ENCODE measurements at places on chromosomes 1 and 21. TPM values are rescaled to one million over a fixed set of nuclear protein-coding genes. Genes with fewer than 3 reads are reported as not detected.
A peak's percentile ranks its signal among the peaks of the same experiment; 100 is the strongest.

The VPS26C gene
- total RNA-seq, result 53.7 TPM

The CNR2 gene
- not detected for total RNA-seq

The VWA1 gene
- total RNA-seq, result 14.4 TPM

The RNU1-4 gene
- total RNA-seq, result under 0.01 TPM

The SH3D21 gene
- total RNA-seq, result 6.4 TPM

The KRTAP13-1 gene
- total RNA-seq, result not detected

DNA sequence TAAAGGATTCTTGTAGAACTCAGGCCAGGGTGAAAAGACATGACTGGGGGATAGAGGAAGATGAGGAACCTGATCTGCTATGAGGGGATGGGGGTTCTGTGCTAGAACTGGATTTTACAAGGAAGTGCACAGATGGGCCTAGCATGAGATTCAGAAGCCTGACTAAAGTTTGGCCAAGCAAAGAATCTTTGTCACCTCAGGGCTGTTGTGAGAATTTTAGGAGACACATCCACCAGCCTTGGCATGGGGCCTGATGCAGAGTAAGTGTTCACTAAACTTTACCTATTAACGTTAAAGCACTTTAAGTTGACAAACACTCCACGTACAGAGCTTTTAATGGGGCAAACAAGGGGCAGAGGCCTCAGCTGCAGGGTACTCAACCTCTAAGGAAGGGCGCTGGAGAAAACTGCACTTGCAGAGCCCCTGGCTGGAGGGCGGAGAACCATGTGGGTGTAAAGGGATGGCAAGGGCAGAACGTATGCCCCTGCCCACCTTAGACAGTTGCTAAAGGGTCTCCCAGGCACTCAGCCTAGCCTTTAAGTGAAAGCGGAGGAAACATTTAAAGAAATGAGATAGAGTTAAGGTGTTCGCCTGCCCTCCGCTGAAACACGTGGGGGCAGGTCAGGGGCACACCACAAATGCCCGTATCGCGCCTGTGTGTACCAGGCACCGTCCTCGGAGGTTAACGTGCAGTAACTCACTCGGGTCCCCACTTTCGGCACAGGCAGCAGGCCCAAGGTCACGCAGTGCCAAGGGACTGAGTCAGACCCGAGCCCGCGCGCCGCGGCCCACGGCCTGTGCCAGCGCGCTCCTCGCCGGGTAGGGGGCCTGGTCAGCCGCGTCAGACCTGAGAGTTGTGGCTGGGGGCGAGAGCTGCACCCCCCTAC is 990 bp upstream of the MRPS6 start:
- DNase-seq, result no peak

- no peak for DNase-seq
These were observed 129.5 kb upstream of the DSCAM start for GRCh38 chr21:40976198-40977109.

DNA sequence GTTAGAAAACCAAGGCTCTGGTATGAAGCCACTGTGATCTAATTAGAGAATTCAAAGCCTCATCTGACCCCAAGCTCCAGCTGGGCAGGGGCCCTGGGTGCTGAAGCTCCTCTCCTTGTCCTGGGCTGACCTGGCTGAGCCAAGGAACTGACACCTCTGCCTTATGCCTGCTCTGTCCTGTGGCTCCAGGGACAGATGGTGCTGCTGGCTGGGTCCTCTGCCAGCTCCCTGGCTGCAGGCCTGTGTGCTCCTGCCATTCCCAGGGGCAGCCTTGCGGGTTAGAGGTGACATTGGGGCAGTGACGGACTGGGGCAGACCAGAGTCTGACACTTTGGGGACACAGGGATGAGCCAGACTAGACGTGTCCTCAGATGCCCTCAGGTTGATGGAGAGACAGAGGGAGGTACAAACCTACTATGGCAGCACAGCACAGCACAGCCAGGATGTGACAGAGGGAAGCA is 11.8 kb downstream of the ACOT11 start:
- no peak for DNase-seq

- DNase-seq, result peak; percentile 25
These were observed 37.9 kb downstream of the WDR3 start for GRCh38 chr1:117967477-117967876.

DNA sequence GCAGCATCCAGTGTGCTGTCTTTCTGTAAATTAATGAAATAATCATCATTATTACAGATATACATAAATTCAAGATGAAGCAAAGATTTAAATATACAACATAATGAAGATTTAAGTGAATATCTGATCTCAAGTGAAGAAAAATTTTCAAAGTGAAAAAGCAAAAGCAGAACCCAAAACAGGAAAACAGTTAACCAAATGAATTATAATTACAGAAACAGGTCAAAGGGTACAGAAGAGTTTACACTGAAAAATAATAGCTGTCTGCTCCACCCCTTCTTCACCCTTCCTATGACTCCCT is 44.8 kb upstream of the GTF2B start:
- no peak for DNase-seq

DNA sequence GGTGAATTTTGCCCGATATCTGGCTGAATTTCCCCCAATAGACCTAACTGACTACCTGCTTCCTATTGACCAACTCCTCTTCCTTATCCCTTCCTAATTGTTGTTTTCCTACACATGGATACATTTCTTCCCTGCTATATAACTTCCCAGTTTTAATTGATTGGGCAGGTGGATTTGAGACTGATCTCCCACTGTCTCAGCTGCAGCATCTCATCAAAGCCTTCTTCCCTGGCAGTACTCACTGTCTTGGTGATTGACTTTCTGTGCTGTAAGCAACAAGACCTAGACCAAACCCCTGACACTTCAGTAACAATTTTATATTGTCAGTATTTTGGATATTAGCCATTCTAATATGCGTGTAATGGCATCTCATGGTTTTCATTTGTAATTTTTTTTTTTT is 11.3 kb upstream of the PLA2G2A start:
- DNase-seq, result no peak

GRCh38 chr1:67792741-67793458 is 40.4 kb downstream of the GNG12 start:
- no peak for DNase-seq

DNA sequence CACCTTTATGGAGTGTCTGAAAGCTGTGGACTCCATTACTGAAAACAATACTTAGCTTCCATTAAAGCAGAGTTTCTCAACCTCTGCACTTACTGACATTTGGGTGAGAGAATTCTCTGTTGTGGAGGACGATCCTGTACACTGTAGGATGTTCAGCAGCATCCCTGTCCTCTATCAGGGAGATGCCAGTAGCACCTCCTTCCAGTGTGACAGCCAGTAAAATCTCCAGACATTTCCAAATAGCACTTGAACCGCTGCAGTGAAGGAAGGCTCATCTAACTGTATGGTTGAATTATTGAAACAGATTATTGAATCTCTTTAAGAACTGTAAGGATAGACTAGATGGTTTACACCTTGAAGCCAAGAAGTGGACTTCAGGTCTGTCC is 3.1 kb downstream of the PRDM2 start:
- no peak for DNase-seq

DNA sequence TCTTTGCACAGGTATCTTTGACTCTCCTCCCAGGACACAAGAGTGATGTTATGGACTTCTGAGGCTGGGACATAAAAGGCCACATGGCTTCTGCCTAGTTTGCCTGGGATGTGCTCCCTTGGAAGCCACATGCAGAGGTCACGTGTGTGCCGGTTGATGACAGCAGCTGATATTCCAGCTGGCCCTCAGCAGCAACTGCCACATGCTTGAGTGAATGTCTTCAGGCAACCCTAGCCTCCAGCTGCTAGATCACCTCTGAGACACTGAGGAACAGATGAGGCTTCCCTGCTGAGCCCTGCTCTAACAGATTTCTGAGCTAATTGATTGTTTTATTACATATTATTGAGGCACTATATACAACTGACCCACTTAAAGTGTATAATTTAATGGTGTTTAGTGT is 11.6 kb upstream of the AKR7A3 start:
- no peak for DNase-seq

GRCh38 chr1:207289756-207290155 is 31.7 kb upstream of the CD55 start:
- no peak for DNase-seq

GRCh38 chr1:179816196-179816960 is 61.2 kb downstream of the TOR1AIP2 start:
- peak; percentile 30 for DNase-seq

DNA sequence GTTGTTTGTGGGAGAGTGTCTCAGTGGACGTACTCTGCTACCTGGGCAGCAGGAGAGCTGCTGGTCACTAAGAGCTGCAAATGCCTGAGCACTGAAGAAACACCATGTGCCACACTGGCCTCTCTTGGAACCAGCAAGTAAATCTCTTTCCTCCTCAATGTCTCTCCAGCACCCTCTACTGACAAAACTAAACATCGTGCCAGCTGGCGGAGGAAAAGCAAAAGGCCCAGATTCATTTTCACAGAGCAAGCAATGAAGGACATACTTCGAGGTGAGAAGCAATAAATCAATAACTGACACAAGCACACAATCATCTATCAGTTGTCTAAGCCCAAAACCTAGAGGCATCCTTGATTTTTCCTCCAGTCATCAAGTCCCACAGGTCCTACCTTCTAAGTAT is 78.1 kb downstream of the RERE start:
- no peak for DNase-seq

GRCh38 chr1:85756864-85757263 is 48.6 kb upstream of the ZNHIT6 start:
- DNase-seq, result no peak

- no peak for DNase-seq
These were observed 104.8 kb downstream of the SLC45A1 start for GRCh38 chr1:8422510-8423268.

- no peak for DNase-seq
These were observed 277.2 kb upstream of the GJB5 start for GRCh38 chr1:34477632-34478141.

DNA sequence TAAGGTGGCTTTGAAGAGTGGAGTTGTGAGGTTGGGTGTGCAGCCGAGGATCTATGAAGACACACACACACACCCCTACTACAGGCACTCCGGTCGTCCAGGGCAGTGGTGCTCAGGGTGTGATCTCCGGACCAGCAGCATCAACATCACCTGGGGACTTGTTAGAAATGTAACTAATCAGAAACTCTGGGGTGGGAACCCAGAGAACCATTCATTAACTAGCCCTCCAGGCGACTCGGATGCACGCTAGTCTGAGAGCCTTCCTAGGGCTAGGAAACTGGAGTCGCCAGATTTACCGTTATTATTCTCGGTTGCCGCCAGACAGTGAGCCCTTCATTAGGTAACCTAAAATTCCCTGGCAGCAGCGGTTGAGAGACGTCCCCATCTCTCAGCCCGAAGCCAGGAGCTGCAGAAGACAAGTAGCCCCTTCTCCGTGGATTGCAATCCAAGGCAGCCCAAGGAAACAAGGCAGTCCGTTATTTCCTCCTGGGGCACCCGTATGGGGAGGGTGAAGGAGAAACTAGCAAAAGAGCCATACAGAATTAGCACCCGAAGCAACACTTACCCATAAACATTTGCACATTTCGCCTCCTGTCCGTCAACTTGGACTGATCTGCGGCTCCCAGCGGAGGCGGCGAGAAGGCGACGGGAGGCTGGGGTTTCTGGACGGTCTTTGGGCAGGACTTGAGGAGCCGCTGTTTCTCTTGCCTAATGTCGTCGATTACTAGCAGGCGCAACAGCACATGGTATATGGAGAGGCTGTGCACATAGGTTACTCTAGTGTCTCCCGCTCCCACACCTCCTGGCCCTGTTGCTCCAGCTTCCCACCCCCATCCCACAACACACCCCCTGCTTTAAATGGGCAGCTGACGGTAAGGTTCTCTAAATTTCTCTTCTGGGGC is 2.9 kb upstream of the CCN1 start:
- DNase-seq, result peak; percentile 66

GRCh38 chr1:184622136-184622823 is 132.4 kb downstream of the EDEM3 start:
- DNase-seq, result peak; percentile 88

GRCh38 chr21:16082038-16082816 is 352.4 kb downstream of the USP25 start:
- DNase-seq, result peak; percentile 56

DNA sequence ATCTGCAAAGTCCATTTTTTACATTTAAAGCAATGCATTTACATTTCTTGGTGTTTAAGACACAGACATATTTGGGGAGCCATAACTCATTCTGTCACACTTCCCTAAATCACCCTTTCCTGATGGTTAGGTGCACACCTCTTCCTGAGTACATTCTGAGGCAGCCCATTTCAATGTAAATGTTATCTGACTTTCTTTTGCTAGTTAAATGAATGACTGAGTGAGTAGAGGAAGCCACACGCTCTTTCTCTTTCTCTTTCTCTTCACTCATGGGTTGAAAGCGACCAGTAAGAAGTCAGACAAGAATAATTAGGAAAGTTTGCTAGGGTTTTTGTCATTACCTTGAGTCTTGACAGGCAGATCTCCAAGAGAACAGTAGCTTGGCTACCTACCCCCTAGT is 143.1 kb downstream of the S1PR1 start:
- DNase-seq, result no peak

- no peak for DNase-seq
These were observed 213.0 kb downstream of the CAMTA1 start for GRCh38 chr1:6998267-6998666.

DNA sequence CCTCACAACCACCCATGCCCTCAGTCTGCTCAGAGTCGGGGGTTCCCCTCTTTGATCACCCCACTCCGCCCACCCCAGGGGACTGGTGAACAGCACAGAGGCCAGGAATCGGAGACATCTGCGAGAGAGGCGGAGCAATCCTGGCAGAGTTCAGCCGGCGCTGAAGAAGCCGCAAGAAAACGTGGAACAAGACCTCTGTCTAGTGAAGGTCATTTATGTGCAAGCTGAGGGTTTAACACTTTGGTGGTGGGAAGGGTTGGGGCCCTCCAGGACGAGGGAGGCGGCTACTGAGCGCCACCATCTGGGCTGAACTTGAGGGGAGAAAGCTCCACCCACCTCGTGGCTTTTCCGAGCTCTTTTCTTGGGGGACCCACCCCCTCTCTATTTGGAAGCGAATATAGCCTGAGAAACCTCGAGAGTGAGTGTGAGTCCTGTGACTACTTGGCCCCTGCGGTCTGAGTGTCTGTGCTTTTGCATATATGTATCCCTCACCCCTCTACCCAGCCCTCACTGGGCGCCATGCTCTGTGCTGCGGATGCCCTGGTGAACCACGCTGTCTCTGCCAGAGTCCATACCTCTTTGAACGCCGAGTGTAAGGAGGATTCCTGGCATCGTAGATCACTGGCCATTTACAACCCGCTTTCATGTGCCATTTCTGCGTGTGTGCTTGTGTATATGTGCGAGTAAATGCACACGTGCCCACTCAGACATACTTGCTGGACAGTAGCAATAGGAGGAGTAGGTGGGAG is 1.2 kb upstream of the EPHA10 start:
- no peak for DNase-seq

GRCh38 chr21:39057121-39057520 is 126.1 kb downstream of the PSMG1 start:
- no peak for DNase-seq
